ENCODE measurements at places on chromosomes 12 and 14.

GRCh38 chr12:80807640-80808288 lies 91.1 kb downstream of the MYF5 start:
- DNase-seq = no peak
- no peaks in the 10 kb centered on the region for H3K36me3 ChIP-seq
- no peak overlapping the region for H3K4me3 ChIP-seq
- H3K4me1 ChIP-seq = no peaks in the 10 kb centered on the region
- no peaks in the 10 kb centered on the region for H3K27me3 ChIP-seq

GRCh38 chr14:85263916-85264675 lies 265.8 kb upstream of the FLRT2 start:
- no peak overlapping the region for H3K4me3 ChIP-seq
- no peaks in the 10 kb centered on the region for H3K27me3 ChIP-seq
- H3K36me3 ChIP-seq = no peaks in the 10 kb centered on the region
- no peak for DNase-seq

DNA sequence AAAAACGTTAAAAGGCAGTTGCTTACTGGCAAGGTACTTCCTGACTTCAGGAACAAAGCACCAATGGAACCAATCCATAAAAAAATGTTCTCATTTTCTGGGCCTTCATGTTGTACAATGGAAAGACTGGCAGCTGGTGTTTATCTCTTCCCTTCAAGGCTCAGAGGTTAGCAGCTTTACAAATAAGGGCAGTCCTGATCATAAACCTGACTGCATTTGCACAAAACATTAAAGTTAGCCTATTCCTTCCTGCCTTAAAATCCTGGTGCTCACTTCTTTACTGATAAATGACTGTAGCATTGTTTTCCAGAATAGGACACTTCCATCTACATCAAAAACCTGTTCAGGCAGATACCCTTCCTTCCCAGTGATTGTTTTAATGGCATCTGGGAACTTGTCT lies 19.2 kb downstream of the IL26 start:
- H3K4me1 ChIP-seq = no peaks in the 10 kb centered on the region
- no peaks in the 10 kb centered on the region for H3K36me3 ChIP-seq
- H3K27me3 ChIP-seq = no peaks in the 10 kb centered on the region
- H3K4me3 ChIP-seq = no peak overlapping the region

DNA sequence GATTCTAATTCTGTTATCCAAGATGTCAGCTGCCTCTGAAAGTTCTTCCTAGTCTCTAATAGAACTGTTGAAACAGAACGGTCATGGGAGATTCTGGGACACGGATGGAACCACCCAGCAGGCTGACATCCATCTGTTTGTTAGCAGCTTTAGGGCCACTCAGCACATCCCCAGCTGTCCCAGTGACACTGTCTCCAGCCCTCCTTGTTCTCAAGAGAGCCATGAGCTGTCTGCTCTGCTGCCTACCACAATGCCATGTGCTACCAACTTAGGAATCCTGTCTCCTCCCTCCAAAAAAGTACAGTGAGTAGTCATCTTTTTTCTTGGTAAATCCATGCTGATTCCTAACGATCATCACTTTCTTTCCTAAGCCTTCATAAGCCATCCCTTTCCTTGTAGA lies 130.5 kb downstream of the ZFP36L1 start:
- no peaks in the 10 kb centered on the region for H3K36me3 ChIP-seq
- peaks cover 9% of the 10 kb centered on the region for H3K4me1 ChIP-seq
- H3K27ac ChIP-seq = no peak overlapping the region
- no peaks in the 10 kb centered on the region for H3K27me3 ChIP-seq

DNA sequence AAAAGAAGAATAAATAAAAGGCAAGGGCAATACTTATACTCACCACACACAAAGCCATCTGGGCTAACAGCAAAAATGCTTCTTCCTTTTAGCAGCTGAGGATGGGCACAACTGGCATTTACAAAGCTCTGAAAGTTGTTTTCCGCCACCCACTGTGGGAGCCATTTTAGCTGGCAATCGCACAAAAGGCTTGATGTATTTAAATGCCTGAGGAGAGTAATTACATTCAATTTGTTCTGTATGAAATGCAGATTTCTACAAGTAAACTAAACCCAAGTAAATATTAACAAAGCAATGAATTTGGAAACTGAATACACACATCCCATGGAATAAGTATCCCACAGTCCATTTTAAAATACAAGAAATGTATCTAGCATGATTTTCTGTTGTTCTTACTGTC lies 37.5 kb downstream of the LRIG3 start:
- peaks cover 4% of the 10 kb centered on the region for H3K4me1 ChIP-seq
- H3K27ac ChIP-seq = no peak overlapping the region
- H3K36me3 ChIP-seq = no peaks in the 10 kb centered on the region
- H3K27me3 ChIP-seq = no peaks in the 10 kb centered on the region

DNA sequence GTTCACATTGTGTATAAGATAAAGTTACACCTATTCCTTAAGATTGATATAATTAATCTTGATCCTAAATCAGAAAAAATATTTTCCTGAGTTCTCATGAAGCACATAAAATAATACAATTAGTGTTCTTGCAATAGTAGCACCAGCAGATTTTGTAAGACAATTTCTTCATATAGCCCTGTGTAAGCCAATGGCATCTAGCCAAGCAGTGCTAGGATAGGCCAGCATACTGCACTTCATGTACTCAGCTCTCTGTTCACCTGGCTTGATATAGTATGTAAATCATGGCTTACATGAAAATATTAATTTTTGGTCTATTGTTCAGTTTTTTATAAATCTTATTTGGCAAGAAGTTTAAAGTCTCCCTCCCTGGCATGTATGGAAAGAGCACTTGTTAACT lies 1.9 kb downstream of the KLRF2 start:
- no peaks in the 10 kb centered on the region for H3K4me1 ChIP-seq
- H3K27me3 ChIP-seq = no peaks in the 10 kb centered on the region
- H3K36me3 ChIP-seq = no peaks in the 10 kb centered on the region
- H3K27ac ChIP-seq = no peak overlapping the region
- no peak for DNase-seq

DNA sequence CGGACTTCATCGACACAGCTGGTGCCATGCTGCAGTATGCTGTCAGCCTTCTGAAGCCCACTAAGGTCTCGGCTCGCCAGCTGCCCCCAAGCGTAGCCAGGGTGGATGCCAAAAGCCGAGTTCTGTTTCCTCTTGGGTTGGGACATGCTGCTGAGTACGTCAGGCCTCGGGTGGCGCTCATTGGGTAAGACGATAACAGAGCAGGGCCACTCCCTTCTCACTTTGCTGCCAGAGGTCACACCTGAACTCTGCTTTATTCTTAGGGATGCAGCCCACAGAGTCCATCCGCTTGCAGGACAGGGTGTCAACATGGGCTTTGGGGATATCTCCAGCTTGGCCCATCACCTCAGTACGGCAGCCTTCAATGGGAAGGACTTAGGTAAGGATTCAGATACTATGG lies 11.1 kb downstream of the COQ6 start:
- no peaks in the 10 kb centered on the region for H3K27me3 ChIP-seq
- H3K4me3 ChIP-seq = no peak overlapping the region
- no peak for DNase-seq
- H3K4me1 ChIP-seq = no peaks in the 10 kb centered on the region
- H3K36me3 ChIP-seq = peaks cover 4% of the 10 kb centered on the region
- H3K27ac ChIP-seq = no peak overlapping the region

GRCh38 chr14:83709116-83709515 lies 1820.8 kb upstream of the FLRT2 start:
- H3K27me3 ChIP-seq = no peaks in the 10 kb centered on the region
- no peak overlapping the region for H3K4me3 ChIP-seq
- no peaks in the 10 kb centered on the region for H3K36me3 ChIP-seq
- no peaks in the 10 kb centered on the region for H3K4me1 ChIP-seq

DNA sequence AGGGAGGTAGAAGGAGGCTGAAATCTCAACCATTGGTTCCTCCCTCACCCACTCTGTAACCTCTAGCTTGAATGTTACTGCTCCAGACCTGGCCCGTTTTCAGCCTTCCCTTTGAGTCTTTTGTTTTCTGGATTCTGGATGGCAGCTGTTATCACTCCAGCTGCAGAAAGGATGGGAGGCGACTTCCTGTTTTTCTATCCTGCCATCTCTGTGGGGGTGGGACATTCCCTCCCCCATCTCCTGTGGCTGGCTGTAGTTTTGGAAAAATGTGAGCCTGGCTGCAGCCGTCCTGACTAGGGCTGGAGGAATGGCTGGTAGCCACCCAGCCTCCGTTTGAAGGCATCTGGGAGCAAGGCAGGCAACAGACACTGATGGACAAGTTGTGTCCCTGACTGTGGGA lies 2.9 kb upstream of the PPFIBP1 start:
- H3K27ac ChIP-seq = no peak overlapping the region
- H3K4me3 ChIP-seq = no peak overlapping the region
- H3K36me3 ChIP-seq = no peaks in the 10 kb centered on the region
- no peaks in the 10 kb centered on the region for H3K4me1 ChIP-seq
- no peaks in the 10 kb centered on the region for H3K27me3 ChIP-seq

DNA sequence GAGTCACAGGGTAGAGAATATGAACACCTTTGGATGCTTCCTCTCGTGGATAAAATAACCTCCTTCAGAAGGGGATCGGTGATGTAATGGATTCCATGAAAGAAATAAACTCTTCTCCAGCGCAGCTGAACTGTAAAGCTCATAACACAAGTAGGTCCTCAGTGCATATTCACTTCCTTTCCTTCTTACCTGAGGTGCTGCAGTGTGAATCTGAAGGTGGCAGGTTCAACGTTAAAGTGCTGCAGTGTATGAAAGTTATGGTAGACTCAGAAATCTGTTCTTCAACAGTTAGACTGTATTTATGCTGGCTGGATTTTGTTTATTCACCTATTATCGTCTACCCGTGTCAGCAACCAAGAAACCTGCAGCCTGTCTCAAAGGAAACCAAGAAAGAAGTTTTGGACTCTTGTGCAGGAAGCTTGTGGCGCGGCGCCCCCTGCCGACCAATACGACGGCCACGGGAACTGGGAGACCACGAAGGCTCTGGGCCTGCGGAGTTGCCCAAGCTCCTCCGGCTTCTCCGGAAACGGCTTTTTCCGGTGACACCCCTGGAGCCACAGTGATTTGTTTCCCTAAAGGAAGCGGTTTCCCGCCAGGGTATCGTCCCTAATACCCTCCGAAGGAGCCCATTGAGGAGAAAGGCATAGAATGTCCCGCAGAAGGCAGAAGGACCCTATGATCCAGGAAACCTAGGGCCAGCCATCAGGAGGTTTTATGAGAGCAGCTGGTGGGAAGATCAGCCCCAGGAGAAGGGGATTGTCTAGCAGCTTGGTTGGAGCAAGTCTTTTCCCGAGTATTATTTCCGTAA lies 17.6 kb upstream of the RNASE3 start:
- no peak overlapping the region for H3K27ac ChIP-seq
- H3K4me3 ChIP-seq = no peak overlapping the region
- no peaks in the 10 kb centered on the region for H3K27me3 ChIP-seq

DNA sequence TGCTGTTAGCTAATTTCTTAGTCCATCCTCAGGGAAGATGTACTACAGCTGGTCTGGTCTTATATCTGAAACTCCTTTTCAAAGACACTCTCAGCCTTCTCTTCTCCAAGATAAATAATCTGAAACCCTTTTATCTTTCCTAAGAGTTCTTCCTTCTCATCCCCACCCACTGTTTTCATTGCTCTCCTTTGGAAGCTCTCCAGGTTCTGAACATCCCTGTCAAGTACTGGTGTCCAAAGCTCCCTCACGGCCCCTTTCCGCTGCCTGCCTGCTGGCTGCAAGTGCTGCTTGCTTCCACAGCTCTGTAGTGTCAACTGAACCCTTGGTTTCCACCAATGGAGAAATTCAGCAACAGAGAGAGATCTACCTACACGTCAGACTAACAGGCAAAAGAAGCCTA lies 6.6 kb upstream of the SLC6A13 start:
- no peak for DNase-seq
- no peak overlapping the region for H3K4me3 ChIP-seq
- H3K36me3 ChIP-seq = no peaks in the 10 kb centered on the region
- H3K27me3 ChIP-seq = no peaks in the 10 kb centered on the region
- peaks cover 2% of the 10 kb centered on the region for H3K4me1 ChIP-seq
- H3K27ac ChIP-seq = no peak overlapping the region

- no peak overlapping the region for H3K4me3 ChIP-seq
- H3K27me3 ChIP-seq = no peaks in the 10 kb centered on the region
- no peaks in the 10 kb centered on the region for H3K4me1 ChIP-seq
- no peaks in the 10 kb centered on the region for H3K36me3 ChIP-seq
- H3K27ac ChIP-seq = no peak overlapping the region
These were observed 37.8 kb downstream of the PAH start for GRCh38 chr12:102879144-102879763.

DNA sequence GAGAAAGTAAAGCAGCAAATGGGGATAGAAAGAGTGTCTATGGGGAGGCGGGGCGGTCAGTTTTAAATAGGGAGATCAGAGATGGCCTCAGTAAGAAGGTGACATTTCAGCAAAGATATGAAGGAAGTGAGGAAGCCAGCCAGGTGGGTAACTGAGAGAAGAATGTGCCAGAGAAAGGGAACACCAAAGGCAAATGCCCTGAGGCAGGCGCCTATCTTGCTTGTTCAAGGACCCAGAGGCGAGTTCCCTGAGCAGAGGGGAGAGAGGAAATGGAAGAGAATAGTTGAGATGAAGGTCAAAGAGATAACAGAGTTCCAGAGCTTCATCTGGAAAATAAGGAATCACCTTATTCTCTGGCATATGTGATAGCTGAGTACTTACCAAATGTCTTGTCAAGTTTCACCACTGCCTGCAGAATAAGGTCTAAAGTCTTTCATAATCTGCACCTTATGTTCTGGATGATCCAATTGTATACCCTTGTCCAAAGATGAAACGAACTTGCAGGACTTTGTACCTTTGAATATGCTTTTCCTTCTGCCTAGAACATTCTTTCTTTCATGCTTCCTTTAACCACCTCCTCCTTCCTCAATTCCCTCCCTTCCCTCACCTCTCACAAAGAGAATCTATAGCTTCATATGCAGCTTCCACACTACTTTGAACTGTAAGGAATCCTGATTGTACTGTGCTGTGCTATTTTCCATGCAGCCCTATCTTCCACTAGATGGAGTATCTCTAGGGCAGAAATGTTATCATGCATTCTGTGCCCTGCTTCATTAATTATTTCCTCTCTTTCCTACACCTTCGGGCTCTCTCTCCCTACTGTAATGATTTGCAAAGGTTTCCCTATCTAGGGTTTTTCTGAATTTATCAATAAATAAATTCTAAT lies 38.5 kb downstream of the GNPTAB start:
- H3K27ac ChIP-seq = no peak overlapping the region
- no peak overlapping the region for H3K4me3 ChIP-seq
- H3K4me1 ChIP-seq = no peaks in the 10 kb centered on the region
- no peaks in the 10 kb centered on the region for H3K36me3 ChIP-seq

- no peaks in the 10 kb centered on the region for H3K4me1 ChIP-seq
- DNase-seq = no peak
- H3K4me3 ChIP-seq = no peak overlapping the region
- H3K27ac ChIP-seq = no peak overlapping the region
- peaks cover 19% of the 10 kb centered on the region for H3K36me3 ChIP-seq
These were observed 72.4 kb downstream of the NT5DC3 start for GRCh38 chr12:103768467-103769123.

- no peaks in the 10 kb centered on the region for H3K36me3 ChIP-seq
- H3K4me1 ChIP-seq = no peaks in the 10 kb centered on the region
- no peak overlapping the region for H3K27ac ChIP-seq
- DNase-seq = no peak
- no peaks in the 10 kb centered on the region for H3K27me3 ChIP-seq
- no peak overlapping the region for H3K4me3 ChIP-seq
These were observed 45.8 kb downstream of the CRADD start for GRCh38 chr12:93722835-93723567.

GRCh38 chr14:42541535-42542001 lies 934.9 kb downstream of the LRFN5 start:
- no peaks in the 10 kb centered on the region for H3K27me3 ChIP-seq
- no peak overlapping the region for H3K27ac ChIP-seq
- no peaks in the 10 kb centered on the region for H3K4me1 ChIP-seq
- DNase-seq = no peak
- H3K36me3 ChIP-seq = no peaks in the 10 kb centered on the region

GRCh38 chr12:132211816-132212215 lies 67.6 kb downstream of the NOC4L start:
- H3K36me3 ChIP-seq = no peaks in the 10 kb centered on the region
- H3K27ac ChIP-seq = no peak overlapping the region
- no peaks in the 10 kb centered on the region for H3K4me1 ChIP-seq
- DNase-seq = no peak
- H3K4me3 ChIP-seq = no peak overlapping the region
